Activated naive CD4-positive, alpha-beta T cell treated with anti-CD3 and anti-CD28 coated beads, Interleukin-2, amount 10 ng/mL, durations not matched to agents 7 days and 5 days (primary cell): ENCODE measurements at places on chromosomes 16 and 17.
A peak's percentile ranks its signal among the peaks of the same experiment; 100 is the strongest.

DNA sequence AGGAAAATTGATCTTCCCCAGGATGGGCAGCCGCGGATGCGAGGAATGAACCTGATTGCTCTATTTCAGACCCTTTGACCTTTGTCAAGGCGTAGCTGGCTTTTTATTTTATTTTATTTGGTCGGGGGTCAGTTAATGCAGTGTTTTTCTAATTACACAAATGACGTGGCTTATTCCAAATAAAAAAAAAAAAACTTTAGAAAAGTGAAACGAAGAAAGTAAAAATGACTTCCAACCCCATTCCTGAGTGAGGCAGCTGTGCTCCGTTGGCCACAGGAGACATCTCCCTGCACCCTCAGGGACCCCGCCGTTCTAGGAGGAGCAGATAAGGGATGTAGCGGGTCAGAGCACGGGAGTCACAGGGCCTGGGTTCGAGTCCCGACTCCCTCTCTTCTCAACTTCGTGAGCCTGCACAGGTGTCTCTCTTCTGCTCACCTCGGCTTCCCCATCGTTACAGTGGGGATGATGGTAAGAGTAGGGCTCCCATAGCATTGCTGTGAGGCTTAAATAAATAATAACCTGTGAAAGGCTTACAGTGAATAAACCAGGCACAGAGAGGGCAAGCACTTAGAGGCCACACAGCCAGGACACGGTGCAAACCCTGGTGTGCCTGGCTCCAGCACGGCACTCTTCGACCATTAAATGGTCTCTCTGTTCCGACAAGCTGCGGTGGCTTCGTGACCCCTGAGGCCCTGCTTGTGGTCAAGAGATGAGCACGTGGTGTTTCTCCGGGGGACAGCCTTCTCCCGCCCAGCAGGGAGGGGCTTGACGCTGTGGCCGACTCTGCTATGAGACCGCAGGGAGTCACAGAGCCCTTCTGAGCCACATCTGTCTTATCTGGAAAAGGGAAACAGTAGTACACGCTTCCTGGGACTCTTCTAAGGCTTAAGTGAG, 10.2 kb downstream of the FOXF1 start:
- peak overlapping the region; percentile 49 for H3K27ac ChIP-seq
- DNase-seq = no peak
- H3K36me3 ChIP-seq = no peaks in the 10 kb centered on the region
- H3K27me3 ChIP-seq = peaks cover 66% of the 10 kb centered on the region
- peaks cover 2% of the 10 kb centered on the region for H3K4me1 ChIP-seq

DNA sequence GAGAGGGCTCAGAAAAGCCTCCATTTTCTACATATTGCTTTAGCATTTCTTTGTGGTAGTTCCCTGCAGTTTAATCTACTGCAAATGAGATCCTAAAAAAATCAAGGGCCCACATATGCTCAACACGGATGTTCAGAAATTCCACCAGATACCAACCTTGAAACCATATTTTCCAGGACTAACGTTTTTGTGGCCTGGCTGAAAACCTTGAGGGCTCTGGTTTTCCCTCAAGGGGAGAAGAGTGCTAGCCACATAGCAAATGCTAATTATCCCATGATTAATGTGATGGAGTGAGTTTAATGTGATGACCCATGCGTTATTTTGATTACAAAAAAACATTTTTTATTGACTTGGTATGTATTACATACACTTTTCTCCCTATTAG, 68.9 kb downstream of the SNX11 start:
- H3K27me3 ChIP-seq = no peaks in the 10 kb centered on the region
- H3K27ac ChIP-seq = no peak overlapping the region
- H3K36me3 ChIP-seq = peaks cover 69% of the 10 kb centered on the region
- no peak overlapping the region for H3K4me3 ChIP-seq

- no peak for DNase-seq
- H3K4me1 ChIP-seq = peaks cover 23% of the 10 kb centered on the region
- no peaks in the 10 kb centered on the region for H3K36me3 ChIP-seq
Observed at GRCh38 chr17:28467456-28468025, 5.9 kb upstream of the SLC13A2 start.

GRCh38 chr16:8742068-8742467, 55.4 kb downstream of the TMEM186 start:
- H3K4me3 ChIP-seq = no peak overlapping the region
- H3K27me3 ChIP-seq = no peaks in the 10 kb centered on the region
- no peaks in the 10 kb centered on the region for H3K4me1 ChIP-seq
- H3K36me3 ChIP-seq = no peaks in the 10 kb centered on the region
- DNase-seq = no peak
- H3K27ac ChIP-seq = no peak overlapping the region

DNA sequence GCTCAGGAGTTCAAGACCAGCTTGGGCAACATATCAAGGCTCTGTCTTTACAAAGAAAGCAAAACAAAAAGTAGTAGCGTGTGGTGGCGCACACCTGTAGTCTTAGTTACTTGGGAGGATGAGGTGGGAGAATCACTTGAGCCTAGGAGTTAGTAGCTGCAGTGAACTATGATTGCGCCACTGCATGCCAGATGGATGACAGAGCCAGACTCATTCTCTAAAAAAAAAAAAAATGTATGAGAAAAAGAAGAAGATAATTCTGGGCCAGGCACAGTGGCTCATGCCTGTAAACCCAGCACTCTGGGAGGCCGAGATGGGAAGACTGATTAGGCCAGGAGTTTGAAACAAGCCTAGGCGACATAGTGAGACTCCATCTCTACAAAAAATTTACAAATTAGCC, 28.5 kb downstream of the STAT5B start:
- H3K36me3 ChIP-seq = peaks cover 20% of the 10 kb centered on the region
- H3K27ac ChIP-seq = peak overlapping the region; percentile 97
- DNase-seq = no peak
- no peak overlapping the region for H3K4me3 ChIP-seq
- peaks cover 65% of the 10 kb centered on the region for H3K4me1 ChIP-seq
- no peaks in the 10 kb centered on the region for H3K27me3 ChIP-seq

DNA sequence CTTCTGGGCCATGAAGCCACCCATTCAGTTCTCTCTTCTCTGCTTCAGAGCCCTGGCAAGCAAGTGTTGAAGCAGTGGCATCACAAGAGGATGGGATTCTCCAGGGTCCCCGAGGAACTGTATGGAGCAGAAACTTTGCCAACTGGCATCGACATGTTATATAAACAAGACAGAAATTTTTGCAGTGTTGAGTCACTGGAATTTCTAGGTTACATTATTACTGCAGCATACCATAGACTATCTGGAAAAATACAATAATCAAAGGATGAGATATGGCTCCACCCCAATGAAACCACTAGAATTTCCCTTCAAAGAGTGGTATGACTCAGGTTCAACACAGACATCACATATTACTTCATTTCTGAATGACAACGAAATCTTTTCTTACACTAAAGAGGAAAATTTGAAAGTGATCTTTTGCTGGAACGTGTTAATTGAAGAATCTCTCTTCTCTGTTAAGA, 343.0 kb upstream of the DYNLRB2 start:
- no peak overlapping the region for H3K27ac ChIP-seq
- no peaks in the 10 kb centered on the region for H3K27me3 ChIP-seq
- DNase-seq = no peak
- no peaks in the 10 kb centered on the region for H3K4me1 ChIP-seq
- H3K4me3 ChIP-seq = no peak overlapping the region

DNA sequence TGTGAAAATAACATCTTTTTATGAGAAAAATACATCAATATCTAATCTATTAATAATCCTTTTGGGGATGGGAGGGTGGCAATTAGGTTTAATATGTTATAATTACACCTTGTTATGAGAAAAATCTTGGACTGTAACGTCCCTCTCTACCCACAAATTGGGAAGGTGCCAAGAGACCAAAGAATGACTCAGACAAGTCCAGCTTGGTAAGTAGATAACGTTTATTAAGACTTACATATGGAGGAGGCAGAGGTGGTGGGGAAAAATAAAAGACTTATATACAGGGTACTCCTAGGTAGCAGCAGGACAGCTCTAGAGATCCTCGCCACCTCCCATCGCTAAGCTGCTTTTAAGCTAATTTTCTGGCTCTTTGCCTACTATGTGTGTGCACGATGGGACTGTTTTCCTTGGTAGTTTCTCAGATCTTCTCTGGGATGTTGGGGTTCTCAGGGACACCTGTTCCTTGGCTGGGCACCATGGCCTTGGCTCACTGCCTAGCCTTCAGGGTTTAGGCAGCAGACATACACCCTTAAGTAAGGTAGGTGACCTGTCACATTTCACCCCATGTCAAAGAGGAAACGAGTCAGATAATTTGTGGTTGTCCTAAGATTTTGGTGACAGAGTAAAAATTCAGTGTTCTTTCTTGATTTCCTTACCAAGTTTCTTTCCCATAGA, 31.5 kb downstream of the RBL2 start:
- no peak for DNase-seq
- H3K36me3 ChIP-seq = peaks cover 63% of the 10 kb centered on the region
- H3K4me3 ChIP-seq = no peak overlapping the region
- no peak overlapping the region for H3K27ac ChIP-seq

DNA sequence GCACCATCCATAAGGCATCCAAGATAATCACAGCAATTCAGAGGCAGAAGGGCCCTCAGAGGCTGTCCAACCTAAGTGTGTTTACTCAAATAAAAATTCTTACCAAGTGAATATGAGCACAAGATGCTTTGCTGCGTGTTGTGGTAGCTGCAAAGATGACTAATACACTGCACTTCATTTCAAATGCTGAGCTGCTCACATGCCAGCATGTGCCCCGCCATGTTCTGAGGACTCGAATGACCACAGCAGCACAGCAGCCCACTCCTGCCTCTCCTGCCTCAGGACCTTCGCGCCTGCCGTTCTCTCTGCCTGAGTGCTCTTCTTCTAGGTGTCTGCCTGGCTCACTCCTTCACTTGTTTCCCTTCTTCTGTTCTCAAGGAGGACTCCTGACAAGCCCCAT, 19.0 kb downstream of the PIK3R5 start:
- H3K27ac ChIP-seq = no peak overlapping the region
- H3K27me3 ChIP-seq = no peaks in the 10 kb centered on the region
- H3K36me3 ChIP-seq = peaks cover 70% of the 10 kb centered on the region
- H3K4me1 ChIP-seq = peaks cover 96% of the 10 kb centered on the region
- no peak overlapping the region for H3K4me3 ChIP-seq
- no peak for DNase-seq

DNA sequence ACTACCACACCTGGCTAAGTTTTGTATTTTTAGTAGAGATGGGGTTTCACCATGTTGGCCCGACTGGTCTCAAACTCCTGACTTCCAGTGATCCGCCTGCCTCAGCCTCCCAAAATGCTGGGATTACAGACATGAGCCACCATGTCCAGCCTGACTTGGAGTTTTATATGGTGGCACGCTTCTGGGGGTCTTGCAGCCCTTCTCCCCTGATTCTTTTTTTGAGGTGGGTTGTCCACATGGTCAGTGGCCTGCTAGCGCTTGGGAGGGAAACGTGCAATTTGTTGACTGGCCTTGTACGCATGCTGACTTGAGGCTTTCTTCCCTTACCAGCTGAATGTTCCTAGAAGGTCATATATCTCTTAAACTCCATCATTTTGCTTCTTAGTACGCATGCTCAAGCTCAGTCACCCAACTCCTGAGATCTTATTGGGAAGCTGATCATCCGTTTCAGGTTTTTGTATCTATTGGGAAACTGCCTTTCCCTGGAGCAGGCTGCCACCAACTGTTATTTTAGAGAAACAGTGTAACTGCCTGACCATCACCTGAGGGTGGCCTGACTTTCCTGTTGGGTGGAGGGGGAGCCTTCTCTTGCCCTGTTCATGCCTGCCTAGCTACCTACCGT, 13.7 kb upstream of the LDHD start:
- no peak for DNase-seq
- no peaks in the 10 kb centered on the region for H3K36me3 ChIP-seq
- peaks cover 8% of the 10 kb centered on the region for H3K4me1 ChIP-seq
- H3K27ac ChIP-seq = no peak overlapping the region
- H3K27me3 ChIP-seq = peaks cover 10% of the 10 kb centered on the region

DNA sequence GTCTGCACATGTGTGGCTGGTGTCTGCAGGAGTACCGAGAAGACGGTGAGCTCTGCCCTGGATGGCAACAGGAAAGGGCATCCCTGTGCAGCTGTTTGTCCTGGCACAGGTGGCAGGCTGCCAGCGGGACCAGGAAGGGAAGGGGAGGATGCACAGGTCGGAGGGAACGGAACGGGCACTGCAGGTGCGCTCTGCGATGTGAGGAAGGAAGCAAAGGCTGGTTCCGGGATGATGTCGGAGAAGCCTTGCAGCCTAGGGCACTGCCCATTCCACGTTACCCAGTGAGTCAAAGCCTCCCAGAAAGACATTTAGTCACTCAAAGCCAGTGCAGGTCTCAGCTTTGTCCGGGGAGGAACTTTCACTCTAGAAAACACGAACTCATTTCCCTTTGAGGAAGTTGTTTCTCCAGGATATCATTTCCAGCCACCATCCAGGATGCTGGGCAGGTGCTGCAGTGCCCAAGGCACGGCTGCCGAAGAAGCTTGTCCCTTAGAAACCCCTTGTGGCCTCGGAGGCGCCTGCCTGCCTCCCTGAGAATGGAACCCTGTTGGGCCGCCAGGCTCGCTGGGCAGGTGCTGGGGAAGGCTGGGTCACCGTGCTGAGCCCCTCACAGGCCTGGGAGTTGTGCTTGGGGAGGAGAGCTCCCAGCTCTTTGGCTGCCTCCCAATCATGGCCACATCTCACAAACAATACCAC, 4.5 kb upstream of the TMEM235 start:
- peaks cover 32% of the 10 kb centered on the region for H3K36me3 ChIP-seq
- no peak for DNase-seq
- peaks cover 6% of the 10 kb centered on the region for H3K4me1 ChIP-seq
- no peak overlapping the region for H3K4me3 ChIP-seq
- peaks cover 58% of the 10 kb centered on the region for H3K27me3 ChIP-seq

GRCh38 chr17:75262112-75262606, 480 bp downstream of the MRPS7 start:
- no peak for DNase-seq
- H3K4me3 ChIP-seq = peak overlapping the region; percentile 97
- H3K36me3 ChIP-seq = peaks cover 21% of the 10 kb centered on the region
- H3K27me3 ChIP-seq = no peaks in the 10 kb centered on the region
- H3K4me1 ChIP-seq = peaks cover 55% of the 10 kb centered on the region
